ENCODE measurements at places on chromosomes 11 and 22.

DNA sequence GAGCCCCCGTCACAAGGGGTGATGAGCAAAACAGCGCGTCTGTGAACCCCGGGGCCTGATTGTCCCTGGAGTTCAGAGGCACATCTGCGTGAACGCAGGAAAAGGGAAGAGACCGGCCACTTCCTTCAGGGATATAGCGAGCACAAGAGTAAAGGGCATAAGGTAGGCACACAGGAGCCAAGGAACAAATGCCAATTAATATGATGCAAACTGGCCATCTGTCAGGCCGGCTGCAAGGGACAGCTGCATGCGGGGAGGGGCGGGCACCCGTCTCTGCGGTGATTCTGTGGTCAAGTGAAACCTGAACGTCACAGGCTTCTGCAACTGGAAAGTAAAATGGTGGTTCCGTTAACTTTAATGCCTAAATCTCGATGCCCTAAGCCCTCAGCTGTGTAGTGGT lies 64.7 kb downstream of the TRIM29 start:
- no peak for DNase-seq

DNA sequence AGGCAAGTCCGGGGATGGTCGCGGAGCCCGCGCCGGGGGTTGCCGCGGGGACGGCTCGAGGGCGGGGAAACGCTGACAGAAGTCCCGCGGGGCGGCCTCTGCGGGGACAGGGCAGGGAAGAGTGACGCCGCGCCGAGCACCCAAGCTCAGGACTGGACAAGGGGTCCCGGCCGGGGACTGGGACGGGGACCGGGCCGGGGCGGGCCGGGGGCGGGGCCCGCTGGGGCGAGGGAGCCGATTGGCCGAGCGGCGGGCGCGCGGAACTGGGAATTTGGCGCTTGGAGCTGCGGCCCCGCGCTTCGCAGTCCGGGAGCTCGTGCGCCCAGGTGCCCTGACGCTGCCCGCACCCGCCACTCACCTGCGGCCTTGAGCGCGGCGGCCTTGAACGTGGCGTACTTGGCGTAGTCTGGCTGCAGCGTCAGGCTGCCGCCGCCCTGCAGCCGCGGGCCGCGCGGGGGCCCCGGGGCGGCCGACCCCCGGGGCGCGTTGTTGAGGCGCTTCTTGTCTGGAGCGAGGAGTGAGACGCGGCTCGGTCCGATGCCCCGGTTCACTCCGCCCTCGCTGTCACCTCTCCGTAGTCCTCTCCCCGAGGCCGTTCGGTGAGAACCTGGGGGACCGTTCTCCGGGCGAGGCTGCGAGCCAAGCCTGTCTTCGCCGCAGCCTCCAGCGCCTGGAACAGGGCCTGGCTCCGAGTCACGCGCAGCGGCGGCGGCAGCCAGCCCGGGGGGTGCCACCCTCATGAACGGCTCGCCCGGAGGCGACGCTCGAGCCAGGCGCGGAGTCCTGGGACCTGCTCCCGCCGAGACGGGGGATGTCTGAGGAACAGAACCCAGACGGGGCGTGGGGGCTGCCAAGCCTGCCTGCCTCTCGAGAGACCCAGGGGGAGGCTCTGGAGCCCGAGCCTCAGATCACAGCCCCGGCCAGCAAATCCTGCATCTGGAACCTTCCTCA lies 4.5 kb downstream of the SHISA8 start:
- no peak for DNase-seq

- no peak for DNase-seq
These were observed 20.8 kb upstream of the NAT10 start for GRCh38 chr11:34084637-34085036.

DNA sequence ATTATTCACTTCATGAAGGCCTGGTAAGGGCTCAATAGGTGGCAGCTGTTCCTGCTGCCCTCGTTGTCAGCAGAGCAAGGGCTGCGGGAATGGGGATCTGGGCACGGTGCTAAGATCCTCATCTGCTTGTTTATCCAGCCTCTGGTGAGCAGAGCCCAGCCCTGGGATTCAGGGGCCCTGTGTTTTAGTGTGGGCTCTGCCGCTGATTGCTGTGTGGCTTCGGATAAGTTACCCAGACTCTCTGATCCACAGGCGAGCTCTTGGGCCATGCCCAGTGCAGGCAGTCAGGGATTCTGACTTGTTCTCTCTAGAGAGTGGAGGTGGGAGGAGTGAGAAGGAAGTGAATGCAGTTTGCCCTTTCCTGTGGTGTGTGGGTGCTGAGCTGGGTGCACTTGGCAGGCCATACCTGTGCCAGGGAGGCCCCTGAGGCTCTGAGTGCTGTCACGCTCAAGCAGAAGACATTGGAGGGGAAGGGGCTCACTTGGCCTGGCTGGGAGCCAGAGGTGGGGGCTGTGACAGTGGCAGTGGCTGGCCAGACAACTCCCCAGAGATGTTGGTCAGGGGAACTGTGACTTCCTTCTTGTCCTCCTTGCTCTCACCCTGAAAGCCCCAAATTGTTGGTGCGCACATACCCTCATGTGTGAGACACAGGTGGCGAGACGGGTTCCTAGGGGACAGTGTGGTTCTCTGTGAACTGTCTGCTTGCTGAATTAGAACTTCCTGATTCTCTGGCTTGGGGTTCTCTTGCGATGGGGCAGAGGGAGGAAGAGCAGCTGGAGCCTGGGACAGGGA lies 43.7 kb downstream of the CD82 start:
- DNase-seq, result no peak
